NB4 (cell line): ENCODE measurements at places on chromosomes 11 and 22.

DNA sequence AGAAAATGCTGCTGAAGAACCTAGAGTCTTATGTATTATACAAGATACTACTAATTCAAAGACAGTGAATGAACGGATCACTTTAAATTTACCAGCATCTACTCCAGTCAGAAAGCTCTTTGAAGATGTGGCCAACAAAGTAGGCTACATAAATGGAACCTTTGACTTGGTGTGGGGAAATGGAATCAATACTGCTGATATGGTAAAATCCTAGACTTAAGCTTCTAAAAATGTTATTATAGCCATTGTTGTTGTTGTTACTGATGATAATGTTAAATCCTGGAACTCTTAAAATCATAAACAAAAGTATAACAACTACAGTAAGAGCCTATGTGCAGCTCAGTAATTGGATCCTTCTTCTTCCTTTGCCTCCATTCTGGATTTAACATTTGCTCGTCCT is 38.4 kb downstream of the USP47 start:
- no peak for DNase-seq

DNA sequence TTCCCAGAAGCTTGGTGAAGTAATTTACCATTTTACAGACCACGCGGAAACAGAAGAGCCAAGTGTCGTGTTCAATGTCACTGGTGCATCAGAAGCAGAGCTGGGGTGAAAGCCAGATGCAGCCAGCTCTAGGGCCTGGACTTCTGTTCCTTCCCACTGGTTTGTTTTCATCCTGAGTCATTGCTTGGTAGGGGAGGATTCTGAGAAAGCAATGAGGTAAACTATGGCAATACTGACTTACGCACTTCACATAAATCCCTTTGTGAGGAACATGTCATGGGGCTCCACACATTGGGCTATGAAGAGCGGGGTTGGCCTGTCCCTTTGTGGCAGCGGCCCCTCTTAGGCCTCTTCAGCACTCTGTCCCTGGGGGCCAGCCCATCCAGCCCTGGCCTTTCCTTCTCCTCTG is 52.4 kb upstream of the RBFOX2 start:
- no peak for DNase-seq

DNA sequence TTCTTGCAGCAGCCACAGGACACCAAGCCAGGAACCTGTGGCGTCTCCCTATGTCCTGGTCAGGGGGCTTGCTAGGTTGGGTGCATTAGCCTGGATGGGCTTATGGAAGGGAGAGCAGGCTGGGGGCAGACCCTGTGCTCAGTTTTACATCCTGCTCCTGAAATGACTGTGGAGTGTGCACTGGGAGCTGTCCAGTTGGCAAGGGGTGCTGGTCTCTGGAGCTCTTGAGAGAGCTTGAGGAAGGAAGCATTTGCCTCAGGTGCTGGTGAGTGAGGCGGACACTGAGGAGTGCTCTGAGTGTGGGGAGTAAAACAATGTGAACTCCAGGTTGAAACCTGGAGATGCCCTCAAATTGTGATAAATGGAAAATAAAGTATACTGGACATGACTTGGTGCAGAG is 3.4 kb downstream of the SCGB1D4 start:
- DNase-seq: peak; percentile 54

DNA sequence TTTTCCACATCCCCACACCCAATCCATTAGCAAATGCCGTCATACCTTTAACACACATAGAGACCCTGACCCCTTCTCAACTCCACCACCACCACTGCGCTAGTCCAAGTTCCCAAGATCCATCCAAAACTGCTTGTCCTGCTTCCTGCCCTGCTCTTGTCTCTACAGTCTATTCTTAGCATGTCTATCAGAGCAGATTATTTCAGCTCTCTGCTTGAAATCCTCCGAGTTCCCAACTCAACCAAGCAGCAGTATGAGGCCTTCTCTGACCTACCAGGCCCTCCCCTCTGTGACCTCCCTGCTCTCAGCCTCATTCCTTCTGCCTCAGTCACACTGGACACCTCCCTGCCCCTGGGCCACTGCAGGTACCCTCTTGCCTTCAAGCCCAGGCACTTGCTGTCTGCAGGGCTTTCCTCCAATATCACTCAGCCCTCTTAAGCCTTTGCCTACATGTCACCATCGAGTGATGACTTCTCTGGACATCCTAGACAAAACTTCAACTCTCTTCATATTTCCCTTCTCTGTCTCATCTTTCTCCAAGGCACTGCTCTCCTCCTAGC is 134.6 kb downstream of the SPATA19 start:
- DNase-seq: no peak

GRCh38 chr22:43151251-43152002 is at the start of gene TSPO:
TSPO (plus strand) TSS chr22:43151559; CDS start chr22:43159239, 7,680 bp downstream.
- DNase-seq: peak; percentile 53

- DNase-seq: no peak
These were observed at the start of gene LRFN4 for GRCh38 chr11:66856496-66857233. LRFN4 (plus strand) TSS chr11:66857064; CDS start chr11:66857745, 681 bp downstream.

GRCh38 chr22:45890351-45890635 is 86.7 kb downstream of the WNT7B start:
- DNase-seq: no peak

DNA sequence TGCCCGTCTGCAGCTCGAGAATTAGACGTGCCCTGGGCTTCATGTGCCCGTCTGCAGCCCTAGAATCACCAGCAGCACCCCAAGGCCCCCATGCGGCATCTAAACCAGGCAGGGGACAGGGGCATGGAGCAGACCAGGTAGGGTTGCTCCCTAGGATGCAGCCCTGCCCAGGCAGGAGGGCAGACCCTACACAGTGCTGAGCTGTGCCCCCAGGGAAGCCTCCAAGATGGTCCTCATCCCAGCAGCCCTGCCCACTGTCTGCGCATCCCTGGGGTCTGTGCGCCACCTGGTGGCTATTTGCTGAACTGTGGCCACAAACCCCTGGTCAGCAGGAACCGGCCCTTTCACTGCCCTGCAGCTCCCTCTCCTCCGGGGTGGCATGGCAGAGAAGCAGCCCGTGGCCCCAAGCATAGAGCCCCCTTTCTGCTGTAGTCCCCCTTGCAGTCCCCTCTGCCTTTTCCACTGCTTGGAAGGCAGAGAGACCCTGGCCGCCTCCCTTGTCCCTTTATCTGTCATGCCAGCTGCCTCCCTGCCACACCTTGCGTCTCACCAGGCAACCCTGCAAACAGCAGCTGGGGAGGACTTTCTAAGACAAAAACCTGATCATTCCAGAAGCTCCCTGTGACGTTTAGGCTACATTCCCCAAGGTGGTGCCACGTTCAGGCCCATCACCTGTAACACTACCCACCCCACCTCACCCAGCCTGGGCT is 86.6 kb downstream of the KCNQ1 start:
- peak; percentile 71 for DNase-seq

DNA sequence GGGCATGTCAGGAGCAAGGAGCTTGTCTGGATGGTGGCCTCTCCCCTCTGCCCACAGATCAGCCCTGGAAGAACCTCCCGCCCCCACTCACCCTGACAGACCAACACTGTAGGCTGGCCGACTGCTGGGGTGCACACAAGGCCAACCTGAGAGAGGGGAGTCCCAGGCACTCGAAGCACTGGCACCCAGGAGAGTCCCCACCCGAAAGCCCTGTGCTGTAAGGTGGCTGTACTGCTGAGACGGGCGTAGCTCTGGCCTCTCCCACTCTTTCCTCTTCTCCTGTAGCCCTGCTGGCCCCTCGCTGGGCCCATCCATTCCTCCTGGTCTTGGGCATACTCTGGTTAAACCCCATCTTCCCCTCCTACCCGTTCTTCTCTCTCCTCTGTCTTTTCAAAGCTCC is 39.7 kb downstream of the MYO7A start:
- no peak for DNase-seq
